ENCODE measurements at places on chromosomes 7 and 10.

DNA sequence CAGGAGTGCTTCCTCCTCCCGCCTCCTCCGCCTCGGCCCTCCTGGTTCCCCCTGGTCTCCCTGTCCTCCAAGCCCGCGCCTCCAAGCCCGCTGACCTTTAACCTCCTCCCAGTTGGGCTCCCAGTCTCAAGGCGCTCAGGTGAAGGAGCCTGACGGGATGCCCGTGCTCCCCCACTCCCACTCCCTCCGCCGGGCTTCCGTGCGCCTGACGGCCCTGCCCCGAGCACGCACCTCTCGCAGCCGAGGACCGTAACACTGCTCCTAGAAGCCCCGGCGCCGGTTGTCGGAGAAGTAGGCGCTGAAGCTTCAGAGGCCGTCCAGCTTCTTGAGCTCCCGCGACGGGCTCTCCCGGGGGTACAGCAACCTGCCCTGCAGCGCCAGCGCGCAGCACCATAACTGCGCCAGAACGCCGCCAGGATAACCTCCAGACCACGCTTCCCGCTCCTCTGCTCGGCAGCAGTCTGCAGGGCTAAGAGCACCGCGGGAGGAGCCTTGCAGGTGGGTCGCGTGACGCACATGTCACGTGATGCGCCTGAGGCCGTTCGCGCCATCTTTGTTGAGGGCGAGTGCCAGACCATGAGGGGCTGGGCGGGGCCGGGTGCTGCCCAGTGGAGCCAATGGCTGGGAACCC lies 71.0 kb upstream of the ZNF479 start:
- peak; percentile 11 for DNase-seq

- no peak for DNase-seq
Measured at GRCh38 chr10:33229949-33230267, 104.6 kb downstream of the NRP1 start.

GRCh38 chr10:11448545-11449244 lies 162.8 kb downstream of the USP6NL start:
- no peak for DNase-seq

- no peak for DNase-seq
Measured at GRCh38 chr7:84112771-84113170, 81.8 kb downstream of the SEMA3A start.

DNA sequence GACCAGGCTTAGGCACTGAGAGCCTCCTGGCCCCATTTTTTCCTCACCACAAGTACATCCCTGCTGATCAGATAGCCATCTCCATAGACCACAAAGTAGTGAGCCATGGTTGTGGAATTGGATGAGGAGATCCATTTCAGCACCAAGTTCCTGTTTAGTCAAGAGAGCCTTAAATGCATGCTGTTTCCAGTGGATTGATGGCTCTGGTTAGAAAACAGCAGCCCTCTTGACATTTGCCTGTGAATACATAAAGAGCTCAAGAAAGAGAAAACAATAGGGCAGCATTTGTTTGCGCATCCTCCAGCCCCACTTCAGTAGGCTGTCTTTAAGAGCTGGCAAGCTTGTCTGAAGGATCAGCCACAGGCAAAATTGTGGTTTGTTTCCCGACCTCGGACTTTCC lies 251.2 kb downstream of the POU6F2 start:
- DNase-seq, result no peak

DNA sequence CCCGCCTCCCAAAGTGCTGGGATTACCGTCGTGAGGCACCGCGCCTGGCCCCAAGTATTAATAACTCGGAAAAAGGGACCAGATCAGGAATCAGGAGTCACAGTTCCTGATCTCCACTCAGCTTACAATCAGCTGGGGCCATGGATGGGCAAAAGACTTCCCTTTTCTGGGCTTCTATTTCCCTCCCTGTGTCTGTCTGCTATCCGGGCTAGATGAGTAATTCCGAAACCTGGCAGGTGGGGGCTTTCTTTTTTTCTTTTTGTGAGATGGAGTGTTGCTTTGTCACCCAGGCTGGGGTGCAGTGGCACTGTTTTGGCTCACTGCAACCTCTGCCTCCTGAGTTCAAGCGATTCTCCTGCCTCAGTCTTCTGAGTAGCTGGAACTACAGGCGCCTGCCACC lies 11.6 kb downstream of the RPS24 start:
- DNase-seq, result no peak

DNA sequence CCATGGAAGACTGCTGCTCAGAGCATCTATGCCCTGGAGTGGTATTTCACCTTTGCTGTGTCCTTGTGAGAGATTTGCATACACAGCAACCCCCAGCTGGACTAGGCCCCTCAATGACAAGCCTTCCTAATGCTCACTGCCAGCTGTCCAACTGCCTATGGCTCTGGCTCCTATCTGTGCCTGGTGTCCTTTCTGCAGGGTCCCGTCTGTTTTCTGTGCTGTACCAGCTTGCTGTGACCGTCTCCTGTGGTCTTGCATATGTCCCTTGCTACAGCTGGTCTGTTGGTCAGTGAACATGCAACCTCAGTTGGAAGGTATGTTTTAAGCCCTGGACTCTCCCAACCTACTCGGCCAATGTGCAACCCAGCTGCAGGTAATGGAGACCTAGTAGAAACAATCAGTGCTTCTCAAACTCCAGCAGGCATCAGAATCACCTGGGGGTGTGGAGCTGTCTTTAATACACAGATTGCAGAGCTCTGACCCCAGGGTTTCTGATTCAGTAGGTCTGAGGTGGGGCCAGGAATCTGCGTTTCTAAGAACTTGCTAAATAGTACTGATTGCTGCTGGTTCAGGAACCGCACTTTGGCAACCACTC lies 306.4 kb upstream of the ZNF32 start:
- DNase-seq, result no peak

DNA sequence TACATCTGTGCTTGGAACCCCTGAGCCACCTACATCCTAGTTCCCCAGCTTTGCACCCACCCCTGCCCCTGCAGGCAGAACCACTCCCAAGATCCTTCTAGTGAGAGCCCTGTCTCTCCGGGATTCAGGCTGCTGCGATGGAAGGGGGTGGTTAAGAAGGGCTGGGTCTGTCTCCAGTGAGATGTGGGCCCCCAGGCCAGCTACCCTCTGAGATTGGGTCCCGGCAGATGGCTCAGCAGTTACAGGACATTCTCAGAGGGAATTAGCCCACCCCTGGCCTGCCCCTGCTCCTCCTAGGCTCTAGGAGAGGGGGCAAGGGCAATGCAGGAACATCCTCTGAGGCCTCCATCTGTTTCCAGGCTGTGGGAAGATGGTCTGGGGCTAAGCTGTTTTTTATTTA lies 27.7 kb downstream of the SLC29A3 start:
- no peak for DNase-seq

Data from midbrain (tissue), 1 donor.